ENCODE measurements at places on chromosomes 7 and 10. TPM values are rescaled to one million over a fixed set of nuclear protein-coding genes. Genes with fewer than 3 reads are reported as not detected.

Gene INSYN2A
- polyA plus RNA-seq: not detected

Gene MUC12
- 0.09 TPM for polyA plus RNA-seq

Gene COL28A1
- 1.7 TPM for polyA plus RNA-seq

Gene FAM25A
- not detected for polyA plus RNA-seq

Gene VOPP1
- 45.7 TPM for polyA plus RNA-seq

Gene MASTL
- polyA plus RNA-seq: 1.3 TPM

Gene TIMM23B
- polyA plus RNA-seq: 15.7 TPM

Gene PTEN
- 13.7 TPM for polyA plus RNA-seq

Gene LEP
- polyA plus RNA-seq: 0.08 TPM

Gene ADGRA1
- polyA plus RNA-seq: 0.05 TPM

Gene FRMPD2
- polyA plus RNA-seq: not detected

Gene HIP1
- polyA plus RNA-seq: 3.7 TPM

Gene RET
- 0.35 TPM for polyA plus RNA-seq

Gene DMBT1
- 0.25 TPM for polyA plus RNA-seq

Gene NCF1
- polyA plus RNA-seq: 0.51 TPM

Gene CYP2C18
- not detected for polyA plus RNA-seq

Gene FBXO24
- 0.55 TPM for polyA plus RNA-seq

Gene TBX20
- not detected for polyA plus RNA-seq

Gene SLC13A1
- not detected for polyA plus RNA-seq

Gene SYT15B
- 0.17 TPM for polyA plus RNA-seq

Gene NEBL
- polyA plus RNA-seq: 0.78 TPM

Gene EEPD1
- polyA plus RNA-seq: 45.5 TPM

Gene ANK3
- 51.6 TPM for polyA plus RNA-seq

Gene SSC4D
- 2.7 TPM for polyA plus RNA-seq

Gene SPAM1
- not detected for polyA plus RNA-seq

Gene NXPH1
- not detected for polyA plus RNA-seq

Gene GPC2
- 0.38 TPM for polyA plus RNA-seq

Gene MRPL32
- 133 TPM for polyA plus RNA-seq

Gene ARF5
- polyA plus RNA-seq: 107 TPM

Gene CH25H
- polyA plus RNA-seq: 0.35 TPM

Gene SPDYE2
- polyA plus RNA-seq: 0.05 TPM

Gene OR13A1
- polyA plus RNA-seq: not detected

Gene CALML3
- polyA plus RNA-seq: 0.03 TPM

Gene HMX2
- polyA plus RNA-seq: not detected

Gene GLI3
- polyA plus RNA-seq: 0.24 TPM

Gene SUFU
- polyA plus RNA-seq: 2.1 TPM

Gene TUBB8
- polyA plus RNA-seq: 0.06 TPM

Gene PLA2G12B
- not detected for polyA plus RNA-seq
